Pancreas (tissue), 10 donors: ENCODE measurements at places on chromosomes 2 and 18.

GRCh38 chr2:19225126-19225525 lies 133.3 kb downstream of the OSR1 start:
- no peak for DNase-seq

- no peak for DNase-seq
Measured at GRCh38 chr2:165889158-165889557, 64.4 kb downstream of the TTC21B start.

- DNase-seq, result no peak
Measured at GRCh38 chr2:206212673-206213513, 53.2 kb downstream of the EEF1B2 start.

GRCh38 chr18:10062302-10063300 lies 148.8 kb downstream of the VAPA start:
- DNase-seq, result no peak

DNA sequence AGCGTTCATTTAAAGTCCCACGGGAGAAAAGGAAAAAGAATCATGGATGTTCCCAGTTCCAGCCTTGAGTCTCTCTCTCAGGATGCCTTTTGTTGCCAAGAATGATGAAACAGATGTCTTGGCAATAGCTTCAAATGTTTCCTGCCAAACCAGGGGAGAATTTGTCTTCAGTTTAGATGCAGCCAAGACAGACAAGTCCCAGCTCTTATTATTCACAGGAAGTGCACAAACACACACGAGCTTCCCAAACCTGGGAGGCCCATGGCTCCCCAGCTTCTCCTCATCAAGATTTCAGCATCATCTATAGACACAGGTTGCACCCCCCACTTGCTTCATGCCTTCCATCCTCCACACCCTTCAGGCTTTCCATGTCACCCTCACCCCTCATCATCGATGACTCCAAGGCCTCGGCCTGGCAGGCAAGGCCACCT lies 45.9 kb downstream of the HS1BP3 start:
- no peak for DNase-seq

- no peak for DNase-seq
Measured at GRCh38 chr18:78790960-78791359, 188.7 kb upstream of the SALL3 start.

GRCh38 chr2:238942080-238942725 lies 94.3 kb downstream of the TWIST2 start:
- no peak for DNase-seq

- DNase-seq, result no peak
Measured at GRCh38 chr2:215652388-215652787, 216.5 kb upstream of the FN1 start.
